ENCODE measurements at places on chromosomes 1 and 21. TPM values are rescaled to one million over a fixed set of nuclear protein-coding genes. Genes with fewer than 3 reads are reported as not detected.

GRCh38 chr1:154583773-154584172 is 16.2 kb downstream of the CHRNB2 start:
- no peak for DNase-seq

- no peak for DNase-seq
Measured at GRCh38 chr1:19006000-19006399, 49.5 kb upstream of the IFFO2 start.

- DNase-seq, result no peak
Measured at GRCh38 chr1:25579292-25580252, 36.2 kb downstream of the LDLRAP1 start.

DNA sequence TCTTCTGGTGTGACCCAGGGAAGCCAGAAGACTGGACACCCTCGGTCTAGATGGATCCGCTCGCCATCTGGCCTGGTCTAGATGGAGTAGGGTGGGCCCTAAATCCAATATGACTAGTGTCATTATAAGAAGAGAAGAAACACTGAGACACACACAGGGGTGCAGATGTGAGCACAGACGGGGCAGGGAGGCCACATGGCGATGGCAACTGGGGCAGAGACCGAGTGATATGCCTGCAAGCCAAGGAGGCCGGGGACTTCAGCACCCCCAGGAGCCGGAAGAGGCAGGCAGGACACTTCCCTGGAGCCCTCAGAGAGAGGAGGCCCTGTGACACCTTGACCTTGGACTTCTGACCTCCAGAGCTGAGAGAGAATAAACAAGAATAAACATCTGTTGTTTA is 5.6 kb upstream of the TFF3 start:
- no peak for DNase-seq

GRCh38 chr1:59081795-59082194 is 215.1 kb upstream of the FGGY start:
- peak; percentile 44 for DNase-seq

- DNase-seq, result no peak
Measured at GRCh38 chr1:74933500-74933899, 200.5 kb downstream of the TYW3 start.

DNA sequence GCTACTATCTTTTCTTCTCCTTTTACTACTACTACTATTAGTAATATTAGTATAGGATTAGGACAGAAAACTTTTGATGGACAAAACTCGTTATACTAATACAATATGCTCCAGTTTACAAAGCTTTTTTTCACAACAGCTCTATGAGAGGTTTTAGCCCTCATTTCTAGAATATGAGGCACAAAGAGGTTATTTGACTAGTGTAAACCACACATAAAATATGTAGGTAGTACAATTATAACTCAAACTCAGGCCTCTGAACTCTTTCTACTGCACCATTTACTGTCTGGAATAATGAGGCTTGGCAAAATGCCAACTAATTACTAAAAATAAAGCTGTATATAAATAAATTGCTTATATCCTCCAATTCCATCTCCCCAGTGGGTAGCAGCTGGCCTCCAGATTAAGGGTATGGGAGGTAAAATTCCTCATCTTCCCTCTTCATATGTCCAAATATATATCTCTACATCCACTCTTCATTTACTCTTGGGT is 99.9 kb downstream of the LYST start:
- DNase-seq, result no peak

- DNase-seq, result peak; percentile 92
Measured at GRCh38 chr1:52139817-52140540, 1.9 kb upstream of the ZFYVE9 start.

DNA sequence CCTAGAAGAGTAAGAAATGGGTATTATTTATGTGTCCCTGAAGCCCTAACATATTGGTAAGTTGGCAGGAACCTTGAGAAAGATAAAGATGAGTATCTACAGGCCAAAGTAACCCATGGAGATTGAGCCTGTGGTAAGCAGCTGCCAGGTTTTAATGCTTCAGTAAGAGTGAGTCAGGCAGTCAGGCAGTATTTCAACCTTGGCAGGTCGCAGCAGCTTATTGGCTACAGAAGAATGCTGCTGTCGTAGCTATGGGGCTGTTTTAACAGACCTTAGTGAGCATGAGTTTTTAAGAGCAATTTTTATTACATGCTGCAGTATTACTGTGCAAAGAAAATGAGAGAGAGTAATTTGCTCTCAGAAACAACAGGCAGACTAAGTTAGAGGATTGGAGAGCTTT is 10.3 kb upstream of the SLC30A10 start:
- peak; percentile 81 for DNase-seq

- DNase-seq, result no peak
Measured at GRCh38 chr1:209885403-209886218, 52.4 kb upstream of the SYT14 start.

- no peak for DNase-seq
Measured at GRCh38 chr1:37092937-37093336, 58.6 kb upstream of the GRIK3 start.

DNA sequence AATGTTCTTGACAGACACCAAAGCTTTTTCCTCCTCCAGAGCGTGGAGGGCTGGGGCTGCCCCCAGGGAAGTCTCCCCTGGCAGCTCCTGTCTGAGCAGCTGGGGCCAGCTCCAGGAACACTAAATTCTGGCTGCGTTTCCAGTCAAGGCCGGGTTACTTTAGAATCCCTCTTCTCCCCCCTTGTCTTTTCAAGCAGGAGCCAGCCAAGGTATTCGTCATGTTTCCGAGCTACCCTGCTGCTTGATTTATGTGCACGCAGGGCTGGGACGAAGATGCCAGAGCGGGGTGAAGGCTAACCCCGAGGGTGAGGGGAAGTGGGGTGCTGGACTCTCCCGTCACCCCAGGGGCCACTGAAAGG is 68.1 kb upstream of the ANGPTL1 start:
- DNase-seq, result no peak

GRCh38 chr1:165144757-165145397 is 211.6 kb downstream of the LMX1A start:
- peak; percentile 17 for DNase-seq

- no peak for DNase-seq
Measured at GRCh38 chr1:200949626-200950025, 54.9 kb downstream of the INAVA start.

DNA sequence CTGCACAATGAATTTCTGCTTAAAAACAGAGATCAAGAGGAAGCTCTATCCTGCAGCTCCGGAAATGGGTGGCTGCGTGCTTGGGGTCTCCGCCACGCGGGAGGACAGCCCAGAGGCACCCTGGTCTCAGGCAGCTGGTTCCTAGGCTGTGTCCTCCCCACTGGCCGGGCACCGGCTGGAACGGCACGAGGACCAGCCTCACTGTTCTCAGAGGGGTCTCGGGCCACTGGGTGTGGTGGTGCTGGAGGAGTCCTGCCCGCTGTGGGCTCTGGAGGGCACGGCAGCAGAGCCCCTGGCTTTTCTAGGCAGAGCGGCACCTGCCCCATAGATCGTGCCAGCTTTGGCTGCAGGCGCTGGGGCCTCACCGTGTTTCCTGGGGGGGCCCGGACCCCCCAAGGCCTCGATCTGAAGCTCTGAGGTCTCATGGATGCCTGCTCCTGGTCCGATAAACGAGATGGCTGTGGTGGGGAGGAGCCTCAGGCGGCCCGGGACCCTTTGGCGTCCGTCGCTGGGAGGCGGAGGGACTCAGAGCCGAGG is 8.2 kb upstream of the RNF223 start:
- DNase-seq, result no peak

DNA sequence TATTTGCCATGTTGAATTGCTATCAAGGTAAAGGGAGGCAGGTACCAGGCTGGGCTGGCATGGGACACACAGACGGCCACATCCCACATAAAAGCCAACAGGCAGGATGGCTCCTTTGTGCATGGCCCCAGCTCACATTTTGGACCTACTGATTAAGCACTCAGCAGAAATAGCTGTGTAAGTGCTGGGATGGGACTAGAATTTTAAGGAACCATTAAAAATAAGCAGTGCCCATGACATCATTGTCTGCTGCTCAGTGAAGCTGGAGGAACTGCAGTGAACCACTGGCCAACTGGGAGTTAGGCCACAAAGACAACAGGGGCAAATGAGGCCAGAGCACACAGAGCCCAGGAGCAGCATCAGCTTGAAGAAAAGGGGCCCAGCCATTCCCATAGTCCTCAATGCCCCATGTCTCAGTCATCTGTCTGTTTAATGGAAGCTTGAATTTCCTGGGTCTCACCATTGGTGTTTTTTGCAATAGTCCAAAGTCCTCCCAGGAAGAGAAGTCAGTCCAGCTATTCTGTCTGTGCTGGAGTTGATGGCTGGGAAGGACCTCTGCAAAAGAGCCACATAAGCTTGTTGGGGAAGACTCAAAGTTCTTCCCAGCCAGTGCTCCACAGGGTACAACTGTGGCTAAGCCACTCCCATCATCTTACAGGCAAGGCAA is 45.3 kb upstream of the TNR start:
- DNase-seq, result no peak

GRCh38 chr1:180533266-180533987 is 25.3 kb upstream of the OVAAL start:
- peak; percentile 43 for DNase-seq

- DNase-seq, result no peak
Measured at GRCh38 chr1:12677565-12677964, 33.7 kb downstream of the AADACL4 start.

The IFI44L gene
- 31.8 TPM for total RNA-seq

The RGSL1 gene
- not detected for total RNA-seq

The CFAP141 gene
- total RNA-seq, result not detected

The TSPAN2 gene
- 0.32 TPM for total RNA-seq

The S100A8 gene
- 4.1 TPM for total RNA-seq

The TFF3 gene
- total RNA-seq, result not detected

The TFF1 gene
- total RNA-seq, result not detected

The LYPD8 gene
- total RNA-seq, result not detected

The PAPPA2 gene
- total RNA-seq, result 0.21 TPM

The ANGPTL7 gene
- not detected for total RNA-seq

The MCOLN3 gene
- 3.8 TPM for total RNA-seq

The EPHA8 gene
- not detected for total RNA-seq

The CLEC20A gene
- total RNA-seq, result not detected

The TNNI3K gene
- not detected for total RNA-seq

The OR2L2 gene
- total RNA-seq, result not detected

All from foreskin keratinocyte (primary cell).